RPMI7951 (cell line): ENCODE measurements at places on chromosomes 6 and 20. TPM values are rescaled to one million over a fixed set of nuclear protein-coding genes. Genes with fewer than 3 reads are reported as not detected.

The DAAM2 gene
- 4.0 and 5.4 TPM in 2 replicates for total RNA-seq

GRCh38 chr6:105485456-105485855, 82.6 kb upstream of the PREP start:
- DNase-seq = no peak

GRCh38 chr6:166553563-166554271, 32.8 kb downstream of the RAMACL start:
- DNase-seq = peak; percentile 68

GRCh38 chr6:147551976-147552375, 43.5 kb downstream of the SAMD5 start:
- DNase-seq = no peak

GRCh38 chr6:68915586-68915985, 280.5 kb downstream of the ADGRB3 start:
- DNase-seq = no peak
